ENCODE measurements at places on chromosomes 7 and 10.
A peak's percentile ranks its signal among the peaks of the same experiment; 100 is the strongest.

DNA sequence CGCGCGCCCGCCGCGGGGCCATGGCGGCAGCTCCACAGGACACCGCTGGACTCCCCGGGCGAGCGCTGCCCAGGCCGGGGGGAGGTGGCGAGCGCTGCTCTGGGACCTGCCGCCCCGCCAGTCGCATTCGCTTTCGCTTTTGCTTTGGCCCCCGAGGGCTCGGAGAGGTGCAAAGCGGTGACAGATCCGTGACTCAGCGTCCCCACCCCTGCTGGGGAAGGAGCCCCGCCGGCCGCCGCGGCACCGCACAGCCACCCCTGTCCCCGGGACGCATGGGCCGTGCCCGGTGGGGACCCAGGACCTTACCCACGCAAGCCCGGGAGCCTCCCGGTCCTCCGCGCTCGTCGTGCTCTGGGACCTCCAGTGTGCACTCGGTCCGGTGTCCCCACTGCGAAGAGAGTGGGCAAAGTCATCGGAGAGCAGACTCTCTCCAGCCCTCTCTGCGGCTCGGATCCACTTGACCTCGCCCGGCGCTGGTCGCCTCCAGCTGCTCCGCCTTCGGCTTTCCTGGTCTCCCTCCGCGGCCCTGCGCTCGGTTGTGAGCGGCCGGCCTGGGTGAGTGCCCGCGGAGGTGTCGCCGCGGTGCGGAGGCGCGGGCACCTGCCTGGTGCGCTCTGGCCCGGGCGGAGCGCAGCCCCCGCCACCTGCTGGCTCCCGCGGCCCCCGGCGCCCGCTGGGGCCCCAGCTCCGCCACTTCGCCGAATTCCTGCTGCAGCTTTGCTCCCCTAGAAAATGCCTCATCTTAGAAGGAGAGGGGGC is at the start of gene IL15RA:
TSS of gene IL15RA (minus strand) at position 73 of the 759 bp plus-strand sequence. CDS start at position 22, 51 bp downstream.
- no peak for DNase-seq

DNA sequence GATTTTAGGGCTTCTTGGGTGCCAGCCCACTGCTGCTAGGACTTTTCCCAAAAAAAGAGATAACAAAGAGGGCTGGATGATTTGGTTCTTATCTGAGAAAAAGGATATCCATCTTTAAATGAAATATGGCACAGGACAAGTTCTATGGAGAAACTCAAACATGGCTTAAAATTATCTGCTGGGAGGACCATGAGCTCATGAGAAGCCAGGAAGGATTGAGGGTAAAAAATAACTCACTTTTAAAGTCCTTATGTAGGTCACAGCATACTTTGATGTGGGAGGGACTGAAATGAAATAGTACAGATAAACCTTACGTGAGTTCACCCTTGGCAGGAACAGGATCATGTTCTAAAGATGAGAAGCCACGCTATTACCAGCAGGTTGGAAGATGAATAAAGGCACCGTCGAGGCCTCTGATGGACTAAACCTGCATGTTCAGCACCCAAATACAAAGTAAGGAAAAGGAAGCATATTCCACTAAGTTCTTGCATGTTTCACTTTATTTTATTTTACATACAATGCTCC is 369.2 kb upstream of the KLF6 start:
- DNase-seq = no peak

- DNase-seq = no peak
Observed at GRCh38 chr10:69270990-69271389, 7.3 kb upstream of the HK1 start.

DNA sequence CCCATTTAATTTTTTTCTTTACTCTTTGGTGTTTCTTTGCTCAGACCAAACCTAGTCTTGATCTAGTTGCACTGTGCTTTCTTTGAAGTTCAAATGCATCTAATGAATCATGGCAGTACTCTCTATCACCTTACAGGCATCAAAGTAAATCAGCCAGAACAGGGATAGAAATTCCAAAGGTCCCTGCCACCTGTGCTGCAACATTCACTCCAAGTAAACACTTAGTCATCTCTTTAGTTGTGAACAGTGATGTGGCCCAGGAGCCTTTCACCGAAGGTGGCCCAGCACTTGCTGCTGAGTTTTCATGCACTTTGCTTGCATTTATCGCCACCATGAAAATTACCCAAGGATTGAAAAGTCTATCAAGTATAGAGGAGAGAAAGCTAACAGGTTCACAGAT is 314.1 kb upstream of the ETV1 start:
- no peak for DNase-seq

DNA sequence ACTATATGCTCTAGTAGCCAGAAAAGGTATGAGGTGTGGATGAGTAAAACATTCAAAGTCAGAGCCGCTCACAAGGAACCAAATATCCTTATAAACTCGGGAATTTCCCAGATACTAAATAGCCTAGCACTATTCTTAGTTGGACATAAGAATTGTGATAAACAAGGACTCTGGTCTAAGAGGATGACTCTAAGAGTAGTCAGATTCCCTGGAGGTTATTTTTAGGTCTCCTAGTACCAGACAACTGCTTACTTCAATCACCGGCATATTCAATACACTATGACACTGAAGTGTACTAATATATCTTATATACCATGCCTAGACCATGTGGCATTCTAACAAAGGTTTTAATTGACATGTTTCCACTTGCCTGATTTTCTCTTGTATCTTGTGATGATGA is 56.5 kb downstream of the LMBR1 start:
- DNase-seq = no peak

GRCh38 chr7:12369072-12369471 is 34.6 kb downstream of the VWDE start:
- no peak for DNase-seq

GRCh38 chr7:27205325-27206280 is 5.7 kb upstream of the HOXA13 start:
- no peak for DNase-seq

- peak; percentile 34 for DNase-seq
Observed at GRCh38 chr7:7221599-7222038, 39.3 kb downstream of the C1GALT1 start.

DNA sequence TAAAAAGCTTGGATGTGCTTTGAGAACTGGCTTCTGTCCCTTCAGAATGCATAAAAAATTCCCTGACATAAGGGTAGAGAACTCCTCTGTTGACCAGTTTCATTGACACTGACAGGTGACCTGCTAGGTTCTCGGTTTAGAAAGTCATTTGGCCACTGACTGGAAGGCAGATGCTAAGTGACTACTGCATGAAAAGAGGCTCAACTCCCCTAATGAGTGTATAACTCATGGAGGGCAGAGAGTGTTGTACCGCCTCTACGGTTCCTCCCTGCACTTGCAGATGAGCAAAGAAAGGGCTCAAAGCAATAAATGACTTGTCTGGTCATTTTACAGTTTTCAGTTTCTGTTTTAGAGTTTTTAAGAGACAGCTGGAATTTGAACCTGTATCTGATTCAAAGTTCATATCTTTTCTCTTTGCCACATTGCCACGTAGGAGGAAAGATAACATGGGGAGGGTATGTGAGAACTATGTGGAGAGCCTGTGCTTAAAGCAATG is 2.9 kb upstream of the FGL2 start:
- no peak for DNase-seq

DNA sequence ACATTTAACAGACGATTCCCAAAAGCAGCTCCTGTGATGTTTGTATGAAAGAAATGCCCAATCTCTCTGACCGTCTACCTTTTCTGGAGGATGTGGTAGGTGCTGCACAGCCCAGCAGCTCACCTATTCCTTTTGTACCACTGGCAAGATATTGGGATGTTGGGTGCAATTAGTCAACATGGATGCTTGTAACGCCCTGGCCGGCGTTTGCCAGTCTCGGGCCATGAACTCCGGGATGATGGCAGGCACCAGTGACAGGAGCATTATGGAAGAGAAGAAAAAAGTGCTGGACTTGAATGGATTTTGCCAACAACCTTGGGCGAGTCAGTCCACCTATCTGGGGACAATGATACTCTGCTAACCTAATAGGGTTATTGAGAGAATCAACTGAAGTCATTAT is 69.0 kb upstream of the ZNF438 start:
- DNase-seq = no peak

GRCh38 chr7:95963446-95963990 is 191.2 kb downstream of the DYNC1I1 start:
- no peak for DNase-seq

DNA sequence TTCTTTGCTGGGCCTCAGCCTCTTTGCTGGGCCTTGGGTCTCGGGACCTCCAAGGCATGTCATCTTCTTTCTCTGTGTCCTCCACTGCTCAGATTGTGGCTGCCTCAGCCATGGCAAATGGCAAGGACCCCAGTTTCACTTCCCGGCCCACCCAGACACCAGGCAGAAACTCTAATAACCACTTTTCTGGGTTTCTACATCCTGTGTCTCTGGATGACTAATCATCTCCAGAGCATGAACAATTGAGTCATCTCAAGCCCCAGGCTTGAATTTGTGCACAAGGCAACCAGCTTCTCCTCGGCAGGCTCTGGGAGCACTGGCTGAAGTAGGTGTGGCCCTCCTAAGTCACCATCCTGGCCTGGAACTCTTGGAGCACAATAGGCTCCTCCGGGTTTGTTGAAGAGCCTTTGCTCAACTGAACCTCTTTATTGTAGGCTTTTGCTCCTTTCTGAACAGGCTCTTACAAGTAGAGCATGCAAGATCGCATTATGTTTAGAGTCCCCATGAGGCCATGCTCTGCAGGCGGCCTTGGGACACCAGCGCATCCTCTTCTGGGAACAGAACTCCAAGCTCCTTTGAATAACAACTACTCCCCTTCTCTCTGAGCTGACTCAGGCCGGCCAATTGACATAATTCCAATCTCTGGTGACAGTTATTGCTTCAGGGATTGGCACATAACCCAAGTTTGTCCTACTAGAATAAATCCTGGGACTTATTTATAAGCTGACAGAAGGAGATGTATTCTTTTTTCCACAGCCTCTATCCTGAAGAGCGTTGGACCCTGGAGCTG is 218.1 kb downstream of the WDR11 start:
- no peak for DNase-seq

GRCh38 chr10:119449760-119450461 is 92.6 kb downstream of the RGS10 start:
- DNase-seq = no peak

DNA sequence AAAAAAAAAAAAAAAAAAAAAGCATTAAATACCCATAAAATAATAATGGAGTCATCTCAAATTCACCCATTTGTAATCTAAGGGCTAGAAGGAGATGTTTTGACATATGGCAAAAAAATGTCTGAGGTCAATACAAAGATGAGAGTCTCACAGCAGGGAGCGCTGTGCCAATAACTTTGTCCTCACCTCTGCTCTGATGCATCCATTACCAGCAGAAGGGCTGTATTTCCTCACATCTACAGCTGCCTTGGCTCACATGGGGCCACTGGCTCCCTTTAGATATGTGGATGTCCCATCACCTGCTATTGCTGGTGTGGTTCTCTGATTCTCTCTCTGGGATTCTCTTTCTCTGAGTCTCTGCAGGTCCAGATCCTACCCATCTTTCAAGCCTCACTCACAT is 90.3 kb upstream of the FAM133B start:
- DNase-seq = no peak

GRCh38 chr7:157690833-157691585 is 354.2 kb downstream of the DNAJB6 start:
- peak; percentile 19 for DNase-seq

- no peak for DNase-seq
Observed at GRCh38 chr7:79398138-79398749, 55.2 kb downstream of the MAGI2 start.

- DNase-seq = no peak
Observed at GRCh38 chr10:86644794-86645445, 9.4 kb upstream of the OPN4 start.

DNA sequence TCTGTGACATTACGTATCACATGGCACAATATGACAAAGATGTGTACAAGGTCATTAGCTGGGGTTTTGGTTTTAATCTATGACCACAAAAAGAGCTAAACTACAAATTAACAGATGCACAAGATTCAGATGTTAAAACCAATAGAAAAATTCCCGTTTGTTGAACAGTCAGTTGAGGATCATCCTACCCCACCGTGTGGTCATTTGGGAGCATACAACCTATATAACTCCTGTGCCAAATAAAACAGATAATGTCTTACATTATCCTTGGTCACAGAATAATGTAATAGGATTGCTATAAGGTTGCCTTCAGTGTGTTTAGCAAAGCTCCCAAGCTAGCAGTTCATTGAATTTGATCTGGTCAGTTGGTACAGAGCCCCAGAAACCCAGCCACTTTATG is 28.2 kb downstream of the ASNS start:
- DNase-seq = no peak

DNA sequence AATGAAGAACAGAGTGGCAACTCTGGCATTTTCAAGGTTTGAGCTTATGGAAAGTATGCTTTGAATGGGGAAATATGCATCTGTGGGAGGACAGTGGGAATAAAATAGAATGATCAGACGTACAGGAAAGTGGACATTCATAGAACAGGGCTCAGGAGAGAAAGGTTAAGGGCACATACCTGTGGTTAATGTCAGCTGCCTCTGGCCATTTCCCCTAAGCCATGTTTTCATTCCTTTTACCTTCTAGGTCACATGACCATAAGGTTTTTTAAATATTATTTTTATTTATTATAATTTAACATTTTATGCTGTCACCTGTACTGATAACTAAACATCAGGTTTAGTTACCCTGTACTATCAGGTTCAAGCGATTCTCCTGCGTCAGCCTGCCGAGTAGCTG is 52.8 kb downstream of the LRRC4 start:
- no peak for DNase-seq

Data from BJ (cell line).